ENCODE measurements at places on chromosomes 7 and 10.

DNA sequence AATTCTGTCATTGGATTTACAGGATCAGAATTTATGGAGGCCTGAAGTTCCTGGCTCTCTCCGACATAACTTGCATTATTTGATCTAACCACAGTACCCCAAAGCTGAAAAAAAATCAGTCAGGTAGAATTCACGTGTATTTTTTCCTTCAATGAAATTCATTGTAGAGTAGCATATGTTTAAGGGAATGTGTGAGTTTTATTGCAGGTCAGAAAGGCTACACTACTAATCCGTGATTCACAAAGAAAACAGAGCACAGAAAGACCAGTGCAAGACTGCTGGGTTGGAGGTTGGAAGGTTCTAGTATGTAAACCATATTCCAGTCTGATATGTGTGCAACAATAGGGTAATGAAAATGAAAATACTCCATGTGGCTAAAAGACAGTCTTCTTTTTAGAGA is 247.0 kb upstream of the FERD3L start:
- DNase-seq, result no peak

GRCh38 chr10:96967847-96968246 is 135.7 kb downstream of the LCOR start:
- no peak for DNase-seq

GRCh38 chr7:93359520-93360198 is 127.5 kb downstream of the VPS50 start:
- no peak for DNase-seq

- DNase-seq, result no peak
These were observed 67.9 kb upstream of the PDZD8 start for GRCh38 chr10:117442944-117443685.

DNA sequence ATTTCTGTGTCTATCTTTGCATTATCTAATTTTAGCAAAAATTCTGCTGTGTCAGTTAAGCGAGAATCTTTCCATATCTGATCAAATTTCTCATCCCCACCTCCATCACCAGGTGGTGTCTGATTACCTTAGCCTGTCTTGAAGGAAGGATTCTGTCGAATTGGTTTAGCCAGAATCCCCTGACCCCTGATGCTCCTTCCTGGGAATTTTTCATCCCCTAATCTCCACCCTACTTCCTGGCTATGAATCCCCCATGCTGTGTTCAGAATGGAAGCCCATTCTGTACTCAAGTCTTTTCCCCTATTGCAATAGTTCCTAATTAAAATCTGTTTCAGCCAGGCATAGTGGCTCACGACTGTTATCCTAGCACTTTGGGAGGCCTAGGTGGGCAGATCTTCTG is 216.1 kb downstream of the SKIDA1 start:
- no peak for DNase-seq

- DNase-seq, result no peak
These were observed 59.9 kb upstream of the INSIG1 start for GRCh38 chr7:155237730-155238129.

DNA sequence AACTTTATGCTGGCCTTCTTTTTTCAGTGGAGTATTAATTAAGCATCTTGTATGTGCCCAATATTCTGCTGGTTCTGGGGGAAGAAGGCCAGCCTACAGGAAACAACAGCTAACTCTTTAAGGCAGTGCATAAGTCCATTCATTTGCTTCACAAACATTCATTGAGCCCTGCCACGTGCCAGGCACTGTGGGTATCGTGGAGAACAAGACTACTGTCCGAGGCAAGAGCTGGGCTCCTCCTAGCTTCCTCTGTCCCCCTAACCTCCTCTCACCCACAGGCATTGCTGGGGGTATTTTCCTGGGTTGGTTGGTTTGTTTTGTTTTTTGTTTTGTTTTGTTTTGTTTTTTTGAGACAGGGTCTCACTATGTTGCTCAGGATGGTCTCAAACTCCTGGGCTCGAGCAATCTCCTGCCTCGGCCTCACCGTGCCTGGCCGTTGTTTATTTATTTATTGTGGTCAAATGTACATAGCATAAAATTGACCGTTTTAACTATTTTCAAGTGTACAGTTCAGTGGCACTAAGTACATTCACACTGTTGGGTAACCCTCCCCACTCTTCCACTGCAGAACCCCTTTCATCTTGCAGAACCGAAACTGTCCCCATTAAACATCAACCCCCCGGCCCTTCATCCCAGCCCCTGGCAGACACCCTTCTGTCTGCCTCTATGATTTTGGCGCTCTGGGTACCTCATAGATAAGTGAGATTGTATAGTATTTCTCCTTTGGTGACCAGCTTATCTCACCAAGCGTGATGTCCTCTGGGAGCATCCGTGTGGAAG is 32.6 kb downstream of the CHST3 start:
- no peak for DNase-seq

GRCh38 chr7:50584386-50584785 is 19.2 kb upstream of the DDC start:
- no peak for DNase-seq

DNA sequence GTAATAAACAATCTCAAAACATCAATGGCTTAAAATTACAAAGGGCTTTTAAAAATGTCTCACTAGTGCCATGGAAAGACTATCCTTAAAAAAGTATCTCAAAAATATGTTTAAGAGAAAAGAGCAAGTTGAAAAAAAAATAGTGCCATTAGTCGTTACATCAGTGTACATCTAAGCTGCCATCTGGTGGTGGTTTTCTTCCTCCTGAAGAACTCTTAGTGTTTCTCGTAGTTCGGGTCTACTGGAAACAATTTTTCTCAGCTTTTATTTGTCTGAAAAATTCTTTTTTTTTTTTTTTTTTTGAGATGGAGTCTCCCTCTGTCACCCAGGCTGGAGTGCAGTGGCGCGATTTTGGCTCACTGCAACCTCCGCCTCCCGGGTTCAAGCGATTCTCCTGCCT is 5.9 kb upstream of the GARIN1A start:
- no peak for DNase-seq

DNA sequence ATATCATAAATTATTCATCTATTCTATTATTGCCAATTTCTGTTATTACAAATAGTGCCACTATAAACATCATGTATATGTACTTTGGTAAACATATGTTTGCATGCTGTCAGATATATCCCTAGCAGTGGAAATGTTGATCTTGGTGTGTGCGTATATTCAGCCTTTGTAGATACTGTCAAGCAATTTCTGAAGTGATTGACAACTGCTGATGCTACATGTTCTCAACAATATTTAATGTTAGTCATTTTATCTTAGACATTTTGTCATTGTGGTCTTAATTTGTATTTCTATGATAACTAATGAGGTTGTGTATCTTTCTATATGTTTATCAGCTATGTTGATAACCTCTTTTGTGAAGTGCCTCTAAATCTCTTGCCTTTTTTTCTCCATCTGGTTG is 186.5 kb upstream of the NRG3 start:
- DNase-seq, result no peak

DNA sequence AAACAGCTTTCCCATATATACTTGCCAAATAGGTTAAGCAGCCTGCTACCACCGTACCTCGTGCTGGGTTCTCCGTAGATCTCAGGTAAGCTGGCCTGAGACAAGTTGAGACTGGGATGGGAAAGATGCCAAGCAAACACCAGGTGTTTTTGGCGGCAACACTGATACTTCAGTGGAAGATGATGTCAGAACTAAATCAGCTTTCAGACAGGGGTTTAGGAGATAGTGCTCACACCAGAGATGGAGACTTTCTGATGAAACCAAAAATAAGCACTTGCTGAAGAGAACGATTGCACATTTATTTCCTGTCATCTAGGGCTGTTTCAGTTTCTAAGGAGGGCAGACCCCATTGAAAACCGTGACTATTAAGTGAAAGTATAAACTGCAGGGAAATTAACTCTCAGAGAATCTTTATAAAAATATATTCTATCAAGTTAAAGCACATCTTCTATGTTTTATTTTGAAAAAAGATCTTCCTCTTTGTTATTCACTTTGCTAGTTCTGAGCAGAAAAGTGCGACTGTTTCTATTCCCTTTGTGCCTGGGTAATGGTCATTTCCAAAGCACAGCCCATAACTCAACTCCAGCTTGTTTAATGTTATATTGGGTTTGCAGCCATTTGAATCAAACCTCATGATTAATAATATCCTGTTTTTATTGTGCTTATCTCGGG is 149.9 kb downstream of the CPED1 start:
- no peak for DNase-seq

DNA sequence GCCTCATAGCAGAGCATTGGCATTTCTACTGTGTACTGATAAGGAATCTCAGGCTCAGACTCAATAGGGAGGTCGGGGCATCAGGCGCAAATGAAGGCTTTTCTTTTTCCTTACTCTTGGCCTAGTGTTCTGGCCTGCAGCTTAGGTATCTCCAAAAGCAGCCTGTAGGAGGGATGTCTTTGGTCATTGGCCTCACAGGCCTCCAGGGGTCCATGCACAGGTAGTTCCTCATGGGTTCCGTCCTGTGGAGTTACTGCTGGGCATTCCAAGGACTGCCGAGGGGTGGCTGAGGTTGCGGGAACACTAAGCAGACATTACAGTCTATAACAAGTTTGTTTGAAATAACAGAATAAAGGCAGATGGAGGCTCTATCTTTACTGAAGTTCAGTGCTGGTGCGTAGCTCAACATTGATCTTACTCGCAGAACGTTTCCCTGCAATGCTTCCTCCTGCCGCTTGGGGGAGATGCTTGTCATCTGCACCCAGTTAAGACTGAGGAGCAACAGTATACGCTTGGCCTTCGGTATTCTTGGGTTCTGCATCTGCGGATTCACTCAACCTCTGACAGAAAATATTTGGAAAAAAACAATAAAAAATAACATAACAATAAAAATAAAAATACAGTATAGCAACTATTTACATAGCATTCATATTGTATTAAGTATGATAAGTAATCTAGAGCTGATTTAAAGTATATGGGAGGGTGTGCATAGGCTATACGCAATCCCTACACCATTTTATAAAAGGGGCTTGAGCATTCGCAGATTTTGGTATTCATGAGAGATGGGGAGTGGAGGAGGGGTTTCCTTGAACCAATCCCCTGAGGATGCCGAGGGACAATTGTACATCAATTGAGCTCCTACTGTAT is 58.9 kb downstream of the SH2D4B start:
- no peak for DNase-seq

DNA sequence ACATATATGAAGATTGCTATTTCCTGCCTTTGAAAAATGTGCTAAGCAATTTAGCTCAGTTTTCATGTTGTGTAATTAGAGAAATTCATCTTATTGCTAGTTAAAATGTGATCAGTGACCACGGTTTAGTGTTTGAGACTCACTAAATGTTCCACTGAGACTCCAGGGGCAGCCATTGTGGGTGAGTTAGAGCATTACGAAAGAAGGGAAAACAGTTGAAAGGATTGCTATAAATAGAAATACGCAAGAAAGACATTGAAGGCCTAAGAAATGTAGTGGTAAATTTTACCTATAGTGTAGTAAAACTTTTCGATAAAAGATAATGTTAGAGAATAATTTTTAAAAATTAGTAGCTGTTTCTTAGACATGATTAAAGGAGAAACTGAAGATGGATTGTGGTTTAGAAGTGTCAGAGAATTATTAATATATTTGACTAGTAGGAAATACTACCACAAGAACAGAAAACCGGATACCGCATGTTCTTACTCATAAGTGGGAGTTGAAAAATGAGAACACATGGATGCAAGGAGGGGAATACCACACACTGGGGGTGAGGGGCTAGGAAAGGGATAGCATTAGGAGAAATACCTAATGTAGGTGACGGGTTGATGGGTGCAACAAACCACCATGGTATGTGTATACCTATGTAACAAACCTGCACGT is 394.5 kb downstream of the SEMA3D start:
- DNase-seq, result no peak

DNA sequence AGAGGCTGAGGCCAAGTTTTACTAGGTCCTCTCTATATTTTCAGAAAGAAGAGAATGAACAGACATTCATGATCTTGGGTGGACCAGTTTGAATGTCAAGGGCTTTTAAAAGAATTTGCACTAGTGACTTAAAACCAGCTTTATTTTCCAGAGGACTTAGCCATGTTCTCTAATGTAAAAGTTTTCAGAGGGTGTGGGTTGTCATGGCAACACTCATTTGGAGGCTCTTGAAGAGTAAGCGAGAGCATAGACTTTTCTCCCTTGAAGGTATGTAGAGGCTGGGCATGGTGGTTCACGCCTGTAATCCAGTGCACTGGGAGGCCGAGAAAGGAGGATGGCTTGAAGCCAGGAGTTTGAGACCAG is 61.1 kb downstream of the GATA3 start:
- DNase-seq, result no peak

DNA sequence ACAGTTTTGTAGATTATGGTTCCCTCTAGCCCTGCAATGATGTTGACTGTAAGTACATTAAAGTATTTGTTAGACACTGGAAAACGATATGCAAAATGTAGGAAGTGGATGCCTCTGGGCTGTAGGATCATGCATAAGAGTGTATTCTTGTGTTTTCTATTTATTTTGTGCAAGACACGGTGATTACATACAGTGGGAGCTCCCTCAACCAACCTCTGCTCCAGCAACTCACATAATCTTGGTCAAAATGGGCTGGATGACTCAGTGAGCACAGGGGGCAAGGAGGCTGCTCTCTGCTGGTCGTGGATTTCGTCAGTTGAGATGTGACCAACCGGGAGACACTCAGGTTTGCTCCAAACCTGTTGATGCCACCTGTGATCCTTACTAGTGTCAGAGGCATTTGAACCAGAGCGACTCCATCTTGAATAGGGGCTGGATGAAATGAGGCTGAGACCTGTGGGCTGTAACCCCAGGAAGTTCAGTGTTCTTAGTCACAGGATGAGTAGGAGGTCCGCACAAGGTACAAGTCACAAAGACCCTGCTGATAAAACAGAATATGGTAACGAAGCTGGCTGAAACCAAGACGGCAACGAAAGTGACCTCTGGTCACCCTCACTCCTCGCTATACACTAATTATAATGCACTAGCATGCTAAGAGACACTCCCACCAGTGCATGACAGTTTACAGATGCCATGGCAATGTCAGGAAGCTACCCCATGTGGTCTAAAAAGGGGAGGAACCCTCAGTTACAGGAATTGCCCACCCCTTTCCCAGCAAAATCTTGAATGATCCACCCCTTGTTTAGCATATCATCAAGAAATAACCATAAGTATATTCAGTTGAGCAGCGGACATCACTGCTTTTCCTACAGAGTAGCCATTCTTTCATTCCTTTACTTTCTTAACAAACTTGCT is 56.4 kb upstream of the FAM20C start:
- DNase-seq, result no peak

DNA sequence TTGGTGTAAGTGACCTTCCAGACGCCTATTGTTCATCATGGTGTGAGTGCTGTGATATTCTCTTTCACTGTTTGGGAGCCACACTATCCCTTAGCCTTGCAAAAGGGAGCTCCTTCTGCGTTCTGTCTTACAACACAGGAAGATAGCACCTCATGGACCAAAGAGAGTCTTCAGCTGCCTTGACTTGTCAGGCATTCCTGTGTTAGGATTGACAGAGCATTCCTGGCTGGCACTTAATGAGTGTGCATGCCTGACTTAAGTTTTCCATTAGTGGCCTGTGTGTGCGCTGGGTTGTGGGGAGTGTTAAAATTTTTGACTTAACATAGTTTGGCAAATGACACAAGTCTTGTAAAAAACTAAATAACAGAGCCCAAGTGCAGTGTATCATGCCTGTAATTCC is 21.9 kb upstream of the MSRB2 start:
- DNase-seq, result no peak
